ENCODE measurements at places on chromosomes 6 and 20. TPM values are rescaled to one million over a fixed set of nuclear protein-coding genes. Genes with fewer than 3 reads are reported as not detected.

Gene ADGRG6
- polyA plus RNA-seq = 35.0 TPM

GRCh38 chr20:25084626-25085187 lies 2.8 kb upstream of the VSX1 start:
- DNase-seq = no peak

DNA sequence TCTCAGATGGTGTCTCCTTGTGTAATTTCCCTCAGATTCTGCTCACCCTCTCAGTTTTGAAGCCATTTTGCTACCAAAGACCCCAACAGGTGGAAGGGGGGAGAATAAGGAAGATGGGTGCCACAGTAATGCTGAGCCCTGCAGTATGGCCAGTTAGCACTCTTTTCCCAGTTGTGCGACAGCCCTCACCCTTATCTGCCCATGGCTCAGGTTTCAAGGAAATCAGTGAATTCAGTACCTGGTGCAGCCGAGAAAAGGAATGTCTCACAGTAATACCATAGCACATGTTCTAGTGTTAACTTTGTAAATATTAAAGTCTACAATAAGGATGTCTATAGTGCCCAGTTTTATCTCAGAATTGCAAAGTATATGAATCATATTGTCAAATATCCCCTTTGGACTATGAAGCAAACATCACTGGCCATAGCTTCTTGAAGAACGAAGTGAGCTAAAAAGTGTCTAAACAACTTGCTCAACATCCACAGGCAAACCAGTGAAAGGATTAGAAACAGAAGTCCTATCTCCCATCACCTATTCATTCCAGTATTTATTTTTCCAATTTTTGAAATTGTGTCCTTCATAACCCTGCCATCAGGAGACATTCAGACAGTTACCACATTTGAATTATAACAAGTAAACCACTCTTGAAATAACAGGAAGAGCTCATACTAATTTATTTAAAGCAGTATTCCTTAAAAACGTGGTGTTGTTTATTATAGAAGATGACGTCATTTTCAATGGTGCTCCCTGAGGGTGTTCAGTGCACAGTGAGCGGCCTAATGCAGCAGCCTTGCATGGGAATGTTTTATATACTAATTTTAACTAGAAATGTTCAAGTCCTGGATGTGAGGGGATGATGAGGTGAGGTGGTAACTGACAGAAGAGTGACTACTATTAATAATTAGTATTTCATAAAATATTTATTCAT lies 366.2 kb downstream of the TFAP2A start:
- DNase-seq = no peak

- DNase-seq = no peak
Measured at GRCh38 chr20:57678340-57678739, 31.5 kb downstream of the PMEPA1 start.

- no peak for DNase-seq
Measured at GRCh38 chr20:16069389-16070010, 503.7 kb downstream of the KIF16B start.
